ENCODE measurements at places on chromosomes 5 and 9. TPM values are rescaled to one million over a fixed set of nuclear protein-coding genes. Genes with fewer than 3 reads are reported as not detected.

Gene PCDHGA9
- 4.7 TPM for total RNA-seq

Gene KCNV2
- total RNA-seq, result not detected

Gene FAM169A
- total RNA-seq, result 0.52 TPM

Gene MYO10
- 27.1 TPM for total RNA-seq

Gene HNRNPK
- total RNA-seq, result 446 TPM

Gene THBS4
- total RNA-seq, result 135 TPM

Gene SH3GL2
- total RNA-seq, result under 0.01 TPM

Data from skeletal muscle tissue (tissue), 5 donors.